ENCODE measurements at places on chromosomes 5 and 9.
A peak's percentile ranks its signal among the peaks of the same experiment; 100 is the strongest.

DNA sequence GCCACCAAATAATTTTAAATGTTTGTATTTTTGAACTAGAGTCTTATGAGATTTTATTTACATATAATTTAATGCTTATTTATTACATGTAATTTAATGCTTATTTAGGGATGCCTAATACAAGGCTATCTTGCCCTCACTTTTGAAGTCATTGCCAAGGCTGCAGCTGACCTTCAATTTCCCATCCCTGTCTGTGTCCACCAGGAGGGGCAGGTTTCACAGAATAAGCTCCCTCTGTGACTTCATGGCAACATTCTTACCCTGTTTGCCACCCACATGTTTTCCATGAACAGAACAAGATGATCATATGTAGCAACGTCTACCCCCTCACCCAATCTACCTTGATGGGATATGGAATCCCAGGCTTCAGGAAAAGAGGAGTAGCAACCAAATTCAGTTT is 27.0 kb downstream of the C5 start:
- ATAC-seq = no peak

- ATAC-seq = no peak
These were observed 17.5 kb downstream of the STXBP1 start for GRCh38 chr9:127629468-127630081.

DNA sequence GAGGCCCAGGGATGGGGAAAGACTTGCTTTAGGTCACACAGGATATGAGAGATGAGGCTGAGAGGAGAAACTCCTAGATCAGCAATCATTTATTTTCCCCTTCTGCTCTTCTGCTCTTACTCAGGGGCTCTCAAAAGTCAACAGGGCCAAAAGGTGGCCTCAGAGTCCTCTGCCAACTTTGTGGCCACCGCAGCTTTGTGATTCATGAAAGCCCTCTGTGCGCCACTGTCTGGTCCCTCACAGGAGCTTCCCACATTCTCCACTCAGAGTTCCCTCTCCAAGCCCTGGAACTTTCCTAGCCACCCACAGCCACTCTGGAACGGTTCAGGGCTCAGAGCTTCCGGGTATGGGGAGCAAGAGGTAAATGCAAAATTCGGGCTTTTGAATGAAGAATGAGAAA is 82.4 kb downstream of the COL27A1 start:
- ATAC-seq = no peak

DNA sequence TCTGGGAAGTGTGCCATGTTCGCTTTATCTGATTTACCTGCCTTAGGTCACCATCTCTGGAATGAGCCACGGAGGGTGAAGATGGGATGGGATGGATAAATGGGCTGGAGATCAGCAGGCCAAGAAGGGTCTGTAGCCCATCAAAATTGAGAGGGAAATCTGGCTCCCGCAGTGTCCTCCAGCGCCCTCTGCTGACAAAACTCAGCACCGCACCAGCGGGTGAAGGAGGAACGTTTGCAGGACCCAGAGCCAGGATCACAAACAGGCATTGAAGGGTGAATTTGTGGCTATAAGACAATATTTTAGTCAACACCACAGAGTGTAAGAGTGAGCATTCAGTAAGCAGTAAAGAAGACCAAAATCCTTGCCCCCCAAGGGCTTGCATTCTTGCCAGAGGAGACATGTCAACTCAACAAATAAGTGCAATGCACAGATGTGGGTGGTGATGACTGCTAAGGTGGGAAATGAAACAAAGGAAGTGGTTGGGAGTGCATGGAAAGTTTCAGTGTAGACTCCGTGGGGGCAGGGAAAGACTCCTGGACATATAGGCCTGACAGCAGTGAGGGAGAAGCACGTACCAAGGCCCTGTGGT is 124.4 kb downstream of the TENT4A start:
- ATAC-seq = no peak

GRCh38 chr9:104795082-104795481 is 31.2 kb downstream of the NIPSNAP3B start:
- ATAC-seq = no peak

- ATAC-seq = no peak
These were observed 8.0 kb upstream of the UBAC1 start for GRCh38 chr9:135969064-135969683.

DNA sequence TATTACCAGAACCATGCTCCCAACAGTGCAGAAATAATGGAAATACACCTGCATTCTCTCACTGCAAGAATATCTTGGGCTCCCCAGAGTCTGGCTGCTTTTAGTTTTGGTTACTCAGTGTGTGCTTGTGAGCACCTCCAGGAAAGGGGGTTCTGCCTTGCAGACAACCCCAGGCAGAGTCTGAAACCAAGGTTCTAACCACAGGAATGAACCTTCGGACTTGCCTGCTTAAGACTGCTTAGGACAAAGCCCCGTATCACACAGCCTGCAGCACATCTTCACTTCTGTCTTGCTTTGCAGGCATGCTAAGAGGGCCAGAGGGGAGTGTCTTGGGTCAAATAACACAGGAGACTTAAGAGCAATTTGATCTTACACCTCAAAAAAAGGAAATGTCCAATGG is 94.8 kb upstream of the SPATA31C2 start:
- no peak for ATAC-seq

- no peak for ATAC-seq
These were observed 96.8 kb upstream of the TAS2R1 start for GRCh38 chr5:9726931-9727330.

DNA sequence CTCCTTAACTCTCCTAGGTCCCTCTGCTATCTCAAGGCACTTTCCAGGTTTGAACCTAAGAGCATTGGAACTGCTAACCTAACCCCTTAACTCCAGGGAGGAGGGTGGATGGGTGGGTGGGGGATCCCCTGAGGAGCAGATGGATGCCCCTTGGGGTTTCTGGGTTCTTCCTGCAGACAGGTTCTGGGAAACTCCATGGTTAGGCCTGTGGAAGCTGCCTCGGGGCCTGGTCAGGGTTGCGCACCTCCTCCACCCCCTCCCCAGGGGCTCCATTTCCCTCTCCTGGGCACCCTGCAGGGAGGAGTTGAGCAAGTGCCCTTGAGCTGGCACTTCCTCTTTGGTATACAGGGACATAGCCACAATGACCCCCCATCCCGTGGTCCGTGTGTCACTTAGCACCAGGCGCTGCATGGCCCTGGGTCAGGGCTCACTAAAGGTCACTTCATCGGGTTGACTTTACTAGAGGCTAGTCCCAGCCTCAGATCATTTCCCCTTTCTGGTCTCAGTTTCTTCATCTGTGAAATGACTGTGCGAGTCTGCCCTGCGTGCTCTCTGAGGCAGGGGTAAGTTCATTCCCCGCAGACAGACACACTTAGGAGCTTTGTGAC is 16.0 kb downstream of the CXXC5 start:
- peak; percentile 71 for ATAC-seq

GRCh38 chr9:87713278-87713987 is 12.5 kb upstream of the CTSL start:
- ATAC-seq = no peak

- no peak for ATAC-seq
These were observed 188.4 kb downstream of the SLC12A2 start for GRCh38 chr5:128271859-128272464.

DNA sequence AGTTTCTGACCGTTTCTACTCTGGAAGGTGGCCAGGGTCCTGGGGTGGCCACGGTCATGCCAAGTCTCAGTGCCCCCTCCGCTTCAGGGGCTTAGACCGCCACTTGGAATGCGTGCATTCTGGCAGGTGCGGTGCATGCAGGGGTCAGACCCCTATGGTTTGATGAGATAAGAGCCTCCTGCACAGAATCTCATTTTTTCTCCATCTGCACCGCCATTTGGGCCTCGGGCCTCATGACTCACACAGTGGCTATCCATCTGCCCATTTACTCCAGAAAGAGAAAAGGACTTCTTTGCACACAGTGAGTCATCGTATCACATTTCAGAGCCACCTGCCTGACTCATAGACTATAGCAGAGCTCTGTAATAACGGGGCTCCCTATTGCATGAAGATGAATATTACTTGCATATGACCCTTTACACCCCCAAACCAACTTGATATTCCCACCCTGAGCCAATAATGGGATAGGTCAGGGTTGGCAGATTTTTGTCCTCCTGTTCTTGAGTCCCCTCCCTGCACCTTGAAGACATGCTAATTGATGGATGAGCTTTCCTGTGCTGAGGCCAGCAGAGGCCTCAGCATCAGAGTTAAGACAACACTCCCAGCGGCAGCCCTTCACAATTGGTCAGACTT is 157.4 kb downstream of the NR3C1 start:
- ATAC-seq = no peak

GRCh38 chr5:78727786-78728761 is 79.5 kb upstream of the LHFPL2 start:
- peak; percentile 96 for ATAC-seq

DNA sequence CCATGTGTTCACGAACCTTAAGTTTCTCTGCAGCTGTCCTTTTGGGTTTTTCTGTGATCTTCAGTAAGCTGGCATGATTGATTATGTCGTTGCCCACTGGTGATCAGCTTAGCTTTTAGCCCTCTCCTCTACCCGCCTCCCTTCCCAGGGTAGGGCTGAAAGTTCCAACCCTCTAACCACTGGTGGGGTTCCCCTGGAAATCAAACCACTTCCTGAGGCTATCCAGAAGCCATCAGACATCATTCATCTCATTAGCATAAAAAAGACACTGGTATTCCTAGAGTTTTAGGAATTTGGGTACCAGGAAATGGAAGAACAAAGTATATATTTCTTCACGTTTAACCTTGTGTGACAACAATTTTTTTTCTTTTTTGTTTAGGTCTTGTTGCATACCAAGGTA is 29.8 kb downstream of the SPIN1 start:
- ATAC-seq = no peak

DNA sequence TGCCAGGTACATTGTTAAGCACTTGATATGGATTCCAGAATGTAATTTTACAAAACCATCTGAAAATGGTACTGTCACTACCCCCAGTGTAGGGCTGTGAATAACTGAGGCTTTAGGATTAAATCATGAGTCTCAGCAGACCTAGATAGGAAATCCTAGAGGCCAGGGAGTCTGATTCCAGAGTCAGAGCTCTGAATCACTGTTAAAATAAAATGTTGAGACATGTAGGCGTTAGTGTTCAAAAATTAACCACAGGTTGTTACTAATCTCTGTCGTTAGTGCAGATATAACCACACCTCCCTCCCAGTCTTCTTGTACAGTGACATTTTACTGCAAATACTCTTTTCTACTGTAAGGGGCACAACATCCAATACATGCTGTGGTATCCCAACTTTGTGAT is 1828.8 kb downstream of the MAT2B start:
- ATAC-seq = no peak

- ATAC-seq = no peak
These were observed 14.4 kb downstream of the GALNT12 start for GRCh38 chr9:98821831-98822230.

GRCh38 chr9:91033797-91034196 is 232.2 kb downstream of the SYK start:
- peak; percentile 14 for ATAC-seq
